ENCODE measurements at places on chromosomes 2 and 18. TPM values are rescaled to one million over a fixed set of nuclear protein-coding genes. Genes with fewer than 3 reads are reported as not detected.

The INHA gene
- 0.46 TPM for total RNA-seq

The NFU1 gene
- 46.7 TPM for total RNA-seq

The SLC20A1 gene
- total RNA-seq, result 28.2 TPM

The LYG1 gene
- 0.43 TPM for total RNA-seq

The CDKL4 gene
- total RNA-seq, result 3.4 TPM

The LOXL3 gene
- total RNA-seq, result 57.5 TPM

The USP40 gene
- 38.1 TPM for total RNA-seq

The SCN2A gene
- total RNA-seq, result 0.43 TPM

The DYTN gene
- not detected for total RNA-seq

The KDM3A gene
- total RNA-seq, result 27.8 TPM

The LRRTM4 gene
- total RNA-seq, result not detected

The ATF2 gene
- total RNA-seq, result 35.8 TPM

The PLB1 gene
- 1.4 TPM for total RNA-seq

The GAREM2 gene
- total RNA-seq, result 0.65 TPM

The AGBL5 gene
- 20.9 TPM for total RNA-seq

The FRZB gene
- total RNA-seq, result 0.09 TPM

The EML6 gene
- total RNA-seq, result 1.8 TPM

The CDH2 gene
- total RNA-seq, result 33.7 TPM

The FBXO15 gene
- total RNA-seq, result 1.1 TPM

The CFAP210 gene
- not detected for total RNA-seq

The SERPINB2 gene
- 0.74 TPM for total RNA-seq

The SPP2 gene
- not detected for total RNA-seq

The MLPH gene
- 12.2 TPM for total RNA-seq

The LOXHD1 gene
- not detected for total RNA-seq

The KIF1A gene
- total RNA-seq, result not detected

The PAX3 gene
- not detected for total RNA-seq

The LRRTM1 gene
- total RNA-seq, result not detected

The NUP35 gene
- total RNA-seq, result 5.7 TPM

The OR6B2 gene
- total RNA-seq, result not detected

The TRIM43 gene
- not detected for total RNA-seq

The METTL21A gene
- 7.9 TPM for total RNA-seq

The ZNF513 gene
- 7.0 TPM for total RNA-seq

The LYPD6 gene
- 0.57 TPM for total RNA-seq

The PSMA8 gene
- not detected for total RNA-seq

The ALLC gene
- not detected for total RNA-seq

The SLC8A1 gene
- 13.1 TPM for total RNA-seq

The DUSP2 gene
- total RNA-seq, result 0.28 TPM

The SCN7A gene
- 0.14 TPM for total RNA-seq

The G6PC2 gene
- total RNA-seq, result not detected

The SPR gene
- total RNA-seq, result 23.5 TPM

The TEX44 gene
- not detected for total RNA-seq

The TGFBRAP1 gene
- 11.5 TPM for total RNA-seq

The SALL3 gene
- total RNA-seq, result not detected

The ALPI gene
- not detected for total RNA-seq

The MC5R gene
- total RNA-seq, result not detected

The TCF4 gene
- total RNA-seq, result 63.3 TPM

The IL1RN gene
- total RNA-seq, result 0.71 TPM

The CRYGA gene
- not detected for total RNA-seq

The PLCD4 gene
- 1.8 TPM for total RNA-seq

The SLC4A3 gene
- total RNA-seq, result 2.1 TPM

The SOS1 gene
- 21.9 TPM for total RNA-seq

The ONECUT2 gene
- under 0.01 TPM for total RNA-seq

The FAM110C gene
- not detected for total RNA-seq

Data from smooth muscle cell of bladder (primary cell).